ENCODE measurements at places on chromosomes 16 and 17. TPM values are rescaled to one million over a fixed set of nuclear protein-coding genes. Genes with fewer than 3 reads are reported as not detected.

DNA sequence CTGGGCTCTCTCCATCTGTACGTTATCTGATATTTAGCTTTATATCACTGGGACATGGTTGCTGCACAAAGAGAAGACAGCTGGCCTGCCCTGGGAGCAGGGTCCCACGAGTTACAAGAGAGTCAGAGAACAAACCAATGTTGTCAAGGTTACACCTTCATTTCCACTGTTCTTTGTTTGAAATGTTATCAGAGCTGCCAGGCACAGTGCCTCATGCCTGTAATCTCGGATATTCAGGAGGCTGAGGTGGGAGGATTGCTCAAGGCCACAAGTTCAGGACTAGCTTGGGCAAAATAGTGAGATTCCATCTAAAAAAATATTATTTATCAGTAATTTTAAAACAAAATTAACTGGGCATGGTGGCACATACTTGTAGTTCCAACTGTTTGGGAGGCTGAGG lies 34.6 kb downstream of the ATP6V0A1 start:
- peak; percentile 10 for DNase-seq

KRTAP2-3 gene
- not detected for polyA plus RNA-seq

C16orf89 gene
- 9.3 TPM for polyA plus RNA-seq

NSRP1 gene
- polyA plus RNA-seq = 38.8 TPM

RPA1 gene
- 135 TPM for polyA plus RNA-seq

DNA sequence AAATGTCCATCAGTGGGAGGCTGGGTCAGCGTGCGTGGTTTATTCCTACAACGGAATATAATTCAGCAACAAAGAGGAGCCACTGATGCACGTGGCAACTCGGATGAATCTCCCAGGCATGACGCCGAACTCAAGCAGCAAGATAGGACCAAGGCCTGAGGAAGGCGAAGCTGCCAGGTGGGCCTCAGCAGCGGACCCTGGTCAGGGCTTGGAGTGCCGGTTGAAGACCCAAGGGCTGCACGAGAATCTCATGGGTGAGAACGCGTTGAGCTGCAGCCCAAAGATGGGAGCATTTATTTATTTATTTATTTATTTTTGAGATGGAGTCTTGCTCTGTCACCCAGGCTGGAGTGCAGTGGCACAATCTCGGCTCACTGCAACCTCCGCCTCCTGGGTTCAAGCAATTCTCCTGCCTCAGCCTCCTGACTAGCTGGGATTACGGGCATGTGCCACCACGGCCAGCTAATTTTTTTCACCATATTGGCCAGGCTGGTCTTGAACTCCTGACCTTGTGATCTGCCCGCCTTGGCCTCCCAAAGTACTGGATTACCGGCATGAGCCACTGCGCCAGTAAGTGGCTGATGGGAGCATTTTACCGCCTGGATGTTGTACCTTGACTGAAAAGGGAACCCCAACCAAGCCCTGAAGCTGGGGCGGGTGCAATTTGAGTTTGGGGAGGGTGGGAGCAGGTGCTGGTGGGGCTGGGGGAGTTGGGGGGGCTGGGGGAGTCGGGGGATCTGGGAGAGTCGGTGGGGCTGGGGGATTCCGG lies 18.1 kb upstream of the BAHCC1 start:
- no peak for DNase-seq

GRCh38 chr16:8887952-8888560 lies 5.9 kb downstream of the LITAFD start:
- DNase-seq = no peak

SIAH1 gene
- polyA plus RNA-seq = 54.1 TPM

DNA sequence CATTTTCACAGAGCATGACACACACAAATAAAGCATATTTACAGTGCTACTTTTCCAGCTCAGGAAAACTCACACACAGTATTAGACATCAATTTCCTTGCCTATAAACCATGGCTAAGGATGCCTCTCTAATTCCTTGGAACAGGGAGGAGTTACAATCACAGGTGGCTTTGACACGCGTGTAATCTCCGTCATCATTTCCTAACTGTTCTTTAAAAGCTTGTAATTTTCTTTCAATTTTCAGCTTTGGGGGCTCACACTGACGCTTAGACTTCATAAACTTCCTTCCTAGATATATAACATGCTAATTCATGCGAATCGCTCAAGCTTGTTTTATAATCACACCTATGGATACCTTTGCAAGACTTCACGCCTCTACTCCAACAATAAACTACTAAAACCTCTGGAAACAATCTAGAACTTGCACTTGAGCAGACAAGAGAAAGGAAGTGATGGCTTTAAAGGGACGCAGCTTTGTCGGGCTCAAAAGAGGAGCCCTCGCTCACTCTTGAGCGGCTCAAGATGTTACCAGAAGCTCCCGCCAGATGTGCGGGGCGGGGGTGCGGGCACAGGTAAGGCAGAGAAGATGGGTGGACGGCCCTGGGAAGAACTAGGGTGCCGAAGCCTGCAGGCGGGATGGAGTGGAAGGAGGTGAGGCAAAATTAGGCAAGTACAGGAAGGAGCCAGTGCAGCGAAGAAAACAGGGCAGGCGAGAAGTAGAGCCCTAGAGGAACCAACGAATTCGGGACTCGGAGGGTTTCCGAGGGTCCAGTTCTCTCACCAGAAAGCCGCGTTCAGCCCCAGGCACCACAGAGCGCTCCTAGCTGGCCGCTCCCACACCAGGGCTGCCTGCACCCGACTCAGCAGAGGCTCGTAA lies 631 bp downstream of the RETREG3 start:
- DNase-seq = no peak

GGT6 gene
- polyA plus RNA-seq = 6.8 TPM

DNA sequence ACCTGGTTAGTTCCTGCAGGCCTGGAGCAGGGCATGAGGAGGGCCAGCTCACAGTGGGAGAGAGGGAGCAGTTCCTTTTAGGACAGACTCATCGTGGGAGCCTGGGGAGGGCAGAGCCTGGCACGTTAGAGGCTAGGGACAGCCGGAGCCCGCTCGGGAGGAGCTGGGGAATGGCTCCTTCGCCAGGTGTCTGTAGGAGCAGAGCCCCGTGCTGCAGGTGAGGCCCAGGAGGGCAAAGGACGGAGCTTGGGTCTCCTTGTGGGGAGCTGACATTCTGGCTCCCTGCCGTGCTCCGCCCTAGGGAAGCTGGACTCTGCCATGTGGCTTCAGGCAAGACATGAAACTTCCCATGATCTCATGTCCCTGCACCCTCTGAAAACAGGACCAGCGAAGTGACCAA lies 18.7 kb upstream of the MTSS2 start:
- DNase-seq = no peak

DNA sequence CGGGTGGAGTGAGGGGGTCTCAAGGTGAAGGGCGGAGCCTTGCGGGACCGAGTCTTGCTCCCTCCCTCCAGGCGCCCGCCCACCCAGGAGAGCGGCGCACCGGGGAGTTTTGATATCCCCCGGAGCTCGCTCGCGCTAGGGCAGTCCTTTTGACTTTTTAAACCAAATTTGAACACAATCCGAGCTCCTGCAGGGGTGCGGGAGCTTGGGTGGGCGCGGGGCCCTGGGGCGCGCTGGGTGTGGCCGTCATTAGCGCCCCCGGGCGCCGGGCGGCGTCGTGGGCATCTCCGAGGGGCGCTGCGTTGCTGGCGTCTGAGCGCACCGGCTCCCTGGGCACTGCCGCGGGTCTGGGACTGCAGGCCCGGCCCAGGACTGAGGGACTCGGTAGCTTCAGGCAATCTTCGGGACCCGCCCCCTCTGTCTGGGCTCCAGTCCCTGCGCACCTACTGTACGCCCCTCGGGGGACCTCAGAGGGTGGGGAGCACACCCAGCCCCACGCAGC lies 10.9 kb downstream of the MAF start:
- no peak for DNase-seq

DNA sequence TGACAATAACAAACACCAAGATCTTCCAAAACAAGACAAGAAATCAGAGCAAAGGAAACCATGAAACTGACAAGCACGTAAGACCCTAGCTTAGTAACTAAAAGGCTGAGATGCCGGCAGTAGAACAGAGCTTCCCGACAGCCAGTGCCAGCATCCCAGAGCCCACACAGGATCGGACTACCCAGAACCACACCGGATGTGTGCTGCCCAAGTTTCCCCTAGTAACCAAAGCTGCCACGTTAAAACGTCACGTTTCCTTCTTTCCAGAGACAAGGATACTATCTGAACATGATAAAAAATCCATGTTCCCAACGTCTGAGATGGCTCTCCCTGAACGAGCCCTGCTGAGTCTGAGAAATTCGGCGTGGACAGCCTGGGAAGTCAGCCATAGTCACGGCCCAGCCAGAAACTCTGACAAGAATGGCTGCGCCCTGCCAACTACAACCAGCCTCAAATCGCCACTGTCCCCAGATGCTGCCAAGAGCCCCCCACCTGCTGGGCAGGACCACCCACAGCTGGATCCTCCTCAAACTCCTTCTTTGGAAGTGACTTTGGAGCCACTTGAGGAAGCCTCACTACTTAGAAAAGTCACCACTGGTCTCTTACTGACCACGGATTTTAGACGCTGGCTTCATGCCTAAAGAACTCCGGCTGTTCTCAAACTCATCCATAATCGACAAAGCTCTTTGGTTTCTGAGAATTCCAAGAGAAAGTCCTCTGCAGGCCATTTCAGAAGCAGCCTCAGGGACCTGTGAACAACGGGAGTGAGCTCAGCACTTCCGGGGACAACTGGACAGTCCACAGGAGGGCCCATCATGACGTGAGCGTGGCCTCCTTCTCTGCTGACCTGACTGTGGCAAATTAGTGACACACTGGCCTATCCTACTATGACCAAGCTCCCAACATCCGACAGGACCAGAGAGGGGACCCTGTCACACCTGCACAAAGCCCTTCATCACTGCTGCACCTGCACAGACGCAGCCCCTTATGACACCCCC lies 16.7 kb downstream of the CCDC57 start:
- DNase-seq = no peak

DNA sequence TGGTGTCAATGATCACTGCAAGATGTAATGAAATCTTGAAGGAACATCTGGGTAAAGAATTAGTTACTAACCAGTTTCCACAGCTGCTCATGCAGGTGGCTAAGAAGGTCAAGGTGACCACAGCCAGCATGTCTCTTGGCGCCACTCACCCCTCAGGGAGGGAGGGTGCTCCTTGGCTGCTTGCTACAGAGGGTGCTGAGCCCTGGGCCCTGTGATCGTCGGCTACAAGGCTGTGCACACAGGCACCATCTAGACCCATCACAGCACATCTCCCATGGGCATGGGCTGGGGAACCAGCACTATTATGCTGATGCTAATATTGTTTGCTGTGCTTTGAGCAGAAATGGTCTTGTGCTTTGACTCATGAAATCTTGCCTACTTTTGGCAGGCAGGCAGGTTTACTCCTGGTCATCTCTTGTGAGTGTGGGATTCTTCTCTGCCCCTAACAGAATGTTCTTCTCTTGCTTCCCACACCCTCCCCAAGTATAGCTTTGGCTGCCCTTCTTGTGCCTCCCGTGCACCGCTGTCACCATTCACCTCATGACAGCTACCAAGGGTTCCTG lies 36.4 kb downstream of the TXNDC11 start:
- no peak for DNase-seq

GRCh38 chr16:2482708-2483534 lies 8.0 kb downstream of the TBC1D24 start:
- DNase-seq = no peak

GRCh38 chr17:68302666-68303065 lies 11.4 kb downstream of the ARSG start:
- no peak for DNase-seq

GRCh38 chr16:75928295-75928694 lies 202.0 kb upstream of the CPHXL start:
- no peak for DNase-seq

DNA sequence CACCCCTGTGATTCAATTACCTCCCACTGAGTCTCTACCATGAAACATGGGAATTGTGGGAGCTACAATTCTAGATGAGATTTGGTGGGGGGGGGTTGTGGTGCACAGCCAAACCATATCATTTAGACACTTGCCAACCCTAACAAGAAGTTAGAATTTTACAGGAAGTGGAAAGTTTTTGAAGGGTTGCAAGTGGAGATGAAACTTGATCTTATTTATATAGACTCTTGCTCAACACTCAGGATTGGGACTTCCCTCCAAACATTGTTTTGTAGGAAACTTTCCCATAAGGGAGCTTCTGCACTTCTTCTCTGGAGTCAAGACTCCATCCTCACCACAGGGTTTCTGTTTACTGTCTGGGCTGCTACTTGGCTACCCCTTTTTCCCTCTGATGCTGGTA lies 266.7 kb upstream of the CDH11 start:
- DNase-seq = no peak

- no peak for DNase-seq
Observed at GRCh38 chr17:42325026-42325425, 36.7 kb downstream of the STAT5A start.

GRCh38 chr16:17295948-17296347 lies 174.8 kb downstream of the XYLT1 start:
- DNase-seq = no peak

TAC4 gene
- polyA plus RNA-seq = not detected

TBC1D28 gene
- not detected for polyA plus RNA-seq

DNA sequence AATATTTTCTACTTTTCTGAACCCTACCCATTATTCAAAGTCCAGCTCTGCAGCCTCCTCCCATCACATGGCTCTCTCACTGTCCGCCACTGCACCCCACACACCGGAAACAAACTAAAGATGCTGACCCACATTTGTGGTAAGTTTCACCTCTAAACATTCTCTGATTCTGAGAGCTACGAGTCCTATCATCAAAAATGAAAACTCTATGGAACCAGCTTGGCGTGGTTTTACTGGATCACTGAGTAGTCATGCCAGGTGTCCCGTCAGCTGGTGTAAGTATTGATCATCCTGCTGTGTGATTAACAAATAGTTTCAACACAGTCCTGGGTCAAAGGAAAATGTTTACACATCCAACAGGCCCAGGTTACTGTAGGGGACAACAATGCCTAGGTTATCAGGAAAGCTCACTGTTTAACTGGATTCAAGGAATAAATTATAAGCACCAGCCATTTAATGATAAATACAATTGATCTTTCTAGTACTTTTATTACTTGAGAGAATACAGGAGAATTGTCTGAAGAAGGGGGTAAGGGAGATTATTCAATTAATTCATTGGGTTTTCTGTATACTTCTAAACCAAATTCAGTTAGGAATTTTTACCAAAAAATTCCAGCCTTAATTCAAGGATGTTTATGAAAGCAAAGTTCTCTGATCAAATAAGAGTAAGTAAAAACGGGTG lies 33.9 kb downstream of the CYTH1 start:
- DNase-seq = no peak

DNA sequence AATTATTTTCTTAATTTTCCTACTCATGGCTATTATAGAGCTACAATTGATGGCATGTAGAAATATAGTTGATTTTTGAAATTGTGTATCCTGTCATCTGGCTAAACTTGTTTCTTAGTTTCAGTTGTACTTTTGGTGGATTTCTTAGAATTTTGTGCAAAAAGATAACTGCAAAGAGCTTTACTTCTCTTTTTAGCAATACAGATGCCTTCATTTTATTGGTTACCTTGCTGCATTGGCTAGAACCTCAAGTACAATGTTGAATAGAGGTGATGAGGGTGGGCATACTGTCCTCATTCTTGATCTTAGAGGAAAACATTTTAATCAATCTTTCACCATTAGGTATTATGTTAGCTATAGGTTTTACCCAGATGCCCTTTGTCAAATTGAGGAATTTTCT lies 67.9 kb downstream of the METRNL start:
- DNase-seq = no peak

DNA sequence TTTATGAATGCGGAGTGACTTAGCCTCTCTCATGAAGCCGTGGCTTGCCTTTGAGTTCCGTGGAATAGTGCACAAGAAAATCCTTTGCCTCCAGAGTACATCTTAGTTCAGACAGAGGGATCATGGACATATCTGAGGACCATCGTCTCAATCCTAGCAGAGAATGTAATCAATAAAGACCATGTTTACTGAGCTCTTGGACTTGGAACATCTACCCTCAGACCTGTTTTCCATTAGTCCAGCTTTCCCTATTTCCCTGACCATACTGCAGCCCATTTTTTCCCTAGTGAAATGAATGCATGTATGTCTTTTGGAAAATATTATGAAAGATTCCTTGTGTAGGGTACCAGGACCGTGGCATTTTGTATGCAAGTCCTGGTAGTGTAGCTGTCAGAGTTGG lies 90.2 kb downstream of the PLCG2 start:
- no peak for DNase-seq

Measured in renal cortex interstitium (tissue), 15 donors.